Type B pancreatic cell (in vitro differentiated cells): ENCODE measurements at places on chromosomes 6 and 20. TPM values are rescaled to one million over a fixed set of nuclear protein-coding genes. Genes with fewer than 3 reads are reported as not detected.

ZC3H12D gene
- total RNA-seq: 0.58 and 0.98 TPM in 2 replicates

GRCh38 chr6:100726666-100727065, 154.5 kb downstream of the ASCC3 start:
- H3K4me1 ChIP-seq: no peaks in the 10 kb centered on the region
- H3K4me3 ChIP-seq: no peak overlapping the region
- DNase-seq: no peak
- peaks cover 10% of the 10 kb centered on the region for H3K36me3 ChIP-seq
- H3K27me3 ChIP-seq: no peaks in the 10 kb centered on the region

GRCh38 chr6:10478187-10479040, 42.7 kb upstream of the GCNT2 start:
- H3K27me3 ChIP-seq: no peaks in the 10 kb centered on the region
- peak overlapping the region; percentile 50 for H3K27ac ChIP-seq
- DNase-seq: no peak
- H3K36me3 ChIP-seq: no peaks in the 10 kb centered on the region
- H3K4me1 ChIP-seq: no peaks in the 10 kb centered on the region
- H3K4me3 ChIP-seq: no peak overlapping the region

- no peak overlapping the region for H3K4me3 ChIP-seq
- no peaks in the 10 kb centered on the region for H3K36me3 ChIP-seq
- H3K27ac ChIP-seq: no peak overlapping the region
- H3K27me3 ChIP-seq: no peaks in the 10 kb centered on the region
- H3K4me1 ChIP-seq: no peaks in the 10 kb centered on the region
Observed at GRCh38 chr6:64679416-64679815, 1027.6 kb downstream of the EYS start.

GRCh38 chr6:45946352-45946751, 69.3 kb downstream of the CLIC5 start:
- no peak overlapping the region for H3K4me3 ChIP-seq
- no peak for DNase-seq
- H3K27me3 ChIP-seq: no peaks in the 10 kb centered on the region
- peak overlapping the region; percentile 26 for H3K27ac ChIP-seq
- H3K36me3 ChIP-seq: peaks cover 7% of the 10 kb centered on the region
- H3K4me1 ChIP-seq: peaks cover 37% of the 10 kb centered on the region

DNA sequence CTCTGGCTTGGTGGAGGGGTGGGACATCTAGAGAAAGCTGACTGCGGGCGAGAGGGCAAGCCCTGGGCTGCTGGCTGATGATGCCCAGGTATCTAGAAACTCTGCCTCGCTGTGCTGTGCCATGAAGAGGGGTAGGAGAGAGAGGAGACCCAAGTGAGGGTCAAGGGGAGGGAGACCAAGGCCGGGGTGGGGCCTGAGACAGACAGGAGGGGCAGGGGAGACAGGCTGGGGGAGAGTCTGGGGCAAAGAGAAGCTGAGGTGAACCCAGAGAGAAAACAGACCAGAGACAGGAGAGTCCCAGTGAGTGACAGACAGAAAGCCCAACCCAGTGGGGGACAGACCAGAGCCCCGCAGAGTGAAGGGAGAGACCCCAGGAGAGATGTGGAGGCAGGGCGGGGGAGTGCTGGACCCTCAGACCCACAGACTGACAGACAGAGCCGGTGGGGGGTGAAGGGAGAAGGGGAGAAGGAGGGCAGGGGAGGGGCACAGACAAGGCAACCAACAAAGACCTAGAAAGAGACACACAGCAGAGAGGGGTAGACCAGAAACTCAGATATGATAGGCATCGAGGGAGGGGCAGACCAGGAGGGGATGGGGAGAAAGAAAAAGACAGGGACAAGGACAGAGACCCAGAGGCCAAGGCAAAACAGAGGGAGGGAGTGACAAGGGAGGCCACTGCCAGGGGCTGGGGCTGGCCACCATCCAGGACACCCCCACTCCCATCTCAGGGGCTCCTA, 5.9 kb downstream of the TEAD3 start:
- H3K27me3 ChIP-seq: no peaks in the 10 kb centered on the region
- no peak for DNase-seq
- H3K27ac ChIP-seq: peak overlapping the region; percentile 96
- peaks cover 54% of the 10 kb centered on the region for H3K4me1 ChIP-seq
- peaks cover 3% of the 10 kb centered on the region for H3K36me3 ChIP-seq
- peak overlapping the region; percentile 88 for H3K4me3 ChIP-seq

DNA sequence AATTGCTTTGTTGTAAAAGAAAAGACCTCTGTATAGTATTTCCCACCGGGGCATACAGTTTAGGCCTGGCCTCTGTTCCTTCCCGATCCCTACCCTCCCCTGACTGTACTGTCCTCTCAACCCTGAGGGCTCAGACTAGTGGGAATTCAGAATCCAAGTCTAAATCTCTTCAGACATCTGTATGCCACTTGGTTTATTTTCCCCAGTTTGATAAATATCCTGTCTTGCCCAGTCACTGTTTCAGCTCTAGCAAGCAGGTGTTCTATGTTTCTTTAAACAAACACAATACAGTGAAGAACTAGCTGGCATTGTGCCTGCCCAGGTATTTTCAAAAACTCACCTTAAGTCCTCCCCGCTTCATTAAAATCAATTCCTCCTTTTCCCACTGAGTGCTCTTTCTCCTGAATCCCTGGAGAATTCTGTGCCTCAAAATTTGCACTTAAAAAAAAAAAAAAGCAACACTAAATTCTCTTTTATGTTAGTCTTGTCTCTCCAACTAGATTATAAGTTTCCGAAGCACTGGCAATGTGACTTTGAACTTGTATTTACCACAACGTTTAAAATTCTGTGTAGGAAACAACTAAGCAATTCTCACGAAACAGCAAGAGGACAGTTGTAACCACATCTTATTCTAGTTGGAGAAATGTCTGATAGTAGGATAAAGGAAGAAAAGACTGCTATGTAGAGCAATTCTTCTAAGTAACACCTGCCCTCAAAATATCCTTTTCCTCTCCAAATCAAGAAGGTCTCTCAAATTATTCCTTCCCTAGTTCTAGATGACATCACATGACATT, 112.0 kb upstream of the CARMIL1 start:
- H3K27ac ChIP-seq: no peak overlapping the region
- no peaks in the 10 kb centered on the region for H3K27me3 ChIP-seq
- no peak overlapping the region for H3K4me3 ChIP-seq
- no peak for DNase-seq
- peaks cover 3% of the 10 kb centered on the region for H3K36me3 ChIP-seq

DNA sequence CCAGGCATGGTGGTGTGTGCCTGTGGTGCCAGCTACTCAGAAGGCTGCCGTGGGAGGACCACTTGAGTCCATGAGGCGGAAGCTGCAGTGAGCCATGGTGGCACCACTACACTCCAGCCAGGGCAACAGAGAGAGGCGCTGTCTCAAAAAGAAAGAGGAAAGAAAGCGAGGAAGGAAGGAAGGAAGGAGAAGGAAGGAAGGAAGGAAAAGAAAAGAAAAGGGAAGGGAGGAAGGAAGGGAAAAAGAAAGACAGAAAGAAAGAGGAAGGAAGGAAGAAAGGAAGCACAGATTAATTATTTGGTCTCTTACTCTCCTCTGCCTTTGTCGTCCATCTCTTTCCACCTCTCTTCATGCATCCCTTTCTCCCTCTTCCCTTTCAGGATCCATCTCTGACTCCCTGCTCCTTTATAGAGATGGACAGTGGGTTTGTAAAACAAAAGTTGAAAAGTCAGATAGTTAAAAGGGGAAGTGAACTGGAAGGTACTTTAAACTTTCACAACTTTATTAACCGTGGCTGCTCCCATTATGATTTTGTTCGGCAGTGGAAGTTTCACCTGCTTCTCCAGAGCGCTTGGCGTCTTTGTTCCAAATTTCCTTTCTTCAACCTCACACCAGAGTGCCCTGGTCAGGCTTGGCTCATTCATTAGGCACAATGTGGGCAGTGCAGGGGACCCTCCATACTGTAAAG, 1.5 kb downstream of the HLA-DQA1 start:
- peaks cover 41% of the 10 kb centered on the region for H3K27me3 ChIP-seq
- no peak for DNase-seq
- H3K4me1 ChIP-seq: no peaks in the 10 kb centered on the region
- H3K4me3 ChIP-seq: no peak overlapping the region
- H3K36me3 ChIP-seq: no peaks in the 10 kb centered on the region
